ELR (cell line): ENCODE measurements at places on chromosomes 13 and 19.

DNA sequence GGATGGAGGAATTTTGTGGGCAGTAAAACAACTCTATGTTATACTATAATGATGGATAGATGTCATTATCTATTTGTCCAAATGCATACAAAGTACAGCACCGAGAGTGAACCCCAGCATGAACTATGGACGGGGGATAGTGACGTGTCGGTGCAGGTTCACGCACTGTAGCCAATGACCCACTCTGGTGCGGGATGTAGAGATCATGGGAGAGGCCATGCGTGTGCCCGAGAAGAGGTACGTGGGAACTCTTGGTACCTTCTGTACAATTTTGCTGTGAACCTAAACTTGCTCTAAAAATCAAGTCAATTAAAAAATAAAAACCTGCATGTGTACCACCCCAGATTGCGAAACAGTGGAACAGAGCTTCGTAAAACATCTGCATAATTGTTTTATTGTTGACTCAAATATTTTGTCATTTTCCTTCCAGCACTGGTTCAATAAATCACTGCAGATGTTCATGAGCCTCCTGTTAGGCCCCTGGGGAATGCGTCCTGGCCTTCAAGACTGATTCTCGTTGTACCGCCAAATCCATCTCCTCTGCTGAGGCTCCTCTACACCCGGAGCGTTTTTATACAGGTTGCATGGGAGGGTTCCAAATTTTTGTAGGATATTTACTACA lies 30.9 kb downstream of the COL4A1 start:
- no peak for DNase-seq

GRCh38 chr13:42812316-42812715 lies 30.9 kb downstream of the FAM216B start:
- peak; percentile 27 for DNase-seq

DNA sequence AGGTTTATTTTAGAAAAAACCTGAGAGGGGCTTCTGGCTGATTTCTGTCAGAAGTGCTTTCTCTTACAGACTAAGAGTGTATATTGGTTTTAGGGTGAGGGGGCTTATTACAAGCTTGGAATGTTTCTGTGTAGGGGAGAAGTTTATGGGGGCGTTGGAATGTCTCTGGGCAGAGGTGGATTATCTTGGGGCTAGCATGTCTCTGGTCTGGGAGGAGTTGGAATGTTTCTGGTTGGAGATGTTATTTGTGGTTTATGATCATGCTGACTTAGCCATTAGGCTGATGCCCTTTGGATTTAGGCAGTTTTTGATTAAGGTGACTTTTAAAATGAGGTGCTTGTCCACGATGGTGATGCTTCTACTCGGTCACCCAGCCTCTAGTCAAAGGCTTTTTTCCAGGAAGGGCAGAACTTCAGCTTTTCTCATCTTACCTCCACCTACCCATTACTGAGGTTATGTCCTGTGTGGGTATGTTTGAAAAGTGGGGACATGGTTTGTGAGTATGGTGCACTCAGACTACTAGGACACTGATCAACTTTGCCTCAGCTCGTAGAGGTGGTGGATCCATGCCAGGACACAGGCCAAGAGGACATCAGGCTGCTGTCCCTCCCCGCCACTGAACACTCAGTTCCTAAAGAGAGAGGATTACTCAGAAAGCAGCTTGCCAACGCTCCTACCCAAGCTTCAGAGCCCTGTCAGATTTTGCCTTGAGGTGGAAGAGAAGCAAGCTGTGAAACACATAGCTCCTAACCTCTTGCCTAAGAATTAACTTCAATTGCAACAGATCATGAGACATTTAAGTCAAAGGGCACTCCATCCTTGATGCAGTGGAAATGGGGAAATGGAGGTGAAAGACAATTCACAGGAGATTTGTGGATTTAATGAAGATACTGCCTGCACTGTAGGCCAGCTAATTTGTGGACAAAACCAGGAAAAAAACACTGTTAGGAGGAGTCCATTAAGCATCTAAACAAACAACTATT lies 63.6 kb downstream of the ZNF44 start:
- no peak for DNase-seq

DNA sequence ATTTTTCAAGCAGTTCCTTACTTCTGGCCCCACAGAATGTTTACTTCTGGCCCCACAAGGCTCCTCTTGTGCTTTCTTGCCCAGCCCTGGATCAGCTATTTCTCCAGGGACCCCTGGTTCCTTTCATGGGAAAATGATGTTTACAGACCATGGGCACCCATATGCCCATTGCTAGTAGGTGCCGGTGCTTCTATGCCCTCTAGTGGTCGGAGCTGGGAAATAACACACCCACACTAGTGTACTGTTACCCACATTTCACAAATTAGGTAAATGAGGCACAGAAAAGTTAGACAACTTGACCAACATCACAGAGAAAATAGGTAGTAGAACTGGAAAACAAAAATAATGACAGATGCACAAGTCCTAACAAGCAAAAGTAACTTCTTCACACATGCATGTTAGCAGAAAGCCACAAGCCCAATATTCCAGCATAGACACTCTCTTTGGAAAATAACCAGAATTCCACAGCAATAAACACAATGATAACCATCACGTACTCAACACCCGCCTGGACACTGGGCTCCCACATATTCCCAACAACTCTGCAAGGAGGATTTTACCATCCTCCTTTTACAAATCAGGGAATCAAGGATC lies 1.3 kb upstream of the CEACAM6 start:
- DNase-seq = peak; percentile 55

- no peak for DNase-seq
Observed at GRCh38 chr19:2982561-2982960, 5.2 kb downstream of the TLE6 start.

DNA sequence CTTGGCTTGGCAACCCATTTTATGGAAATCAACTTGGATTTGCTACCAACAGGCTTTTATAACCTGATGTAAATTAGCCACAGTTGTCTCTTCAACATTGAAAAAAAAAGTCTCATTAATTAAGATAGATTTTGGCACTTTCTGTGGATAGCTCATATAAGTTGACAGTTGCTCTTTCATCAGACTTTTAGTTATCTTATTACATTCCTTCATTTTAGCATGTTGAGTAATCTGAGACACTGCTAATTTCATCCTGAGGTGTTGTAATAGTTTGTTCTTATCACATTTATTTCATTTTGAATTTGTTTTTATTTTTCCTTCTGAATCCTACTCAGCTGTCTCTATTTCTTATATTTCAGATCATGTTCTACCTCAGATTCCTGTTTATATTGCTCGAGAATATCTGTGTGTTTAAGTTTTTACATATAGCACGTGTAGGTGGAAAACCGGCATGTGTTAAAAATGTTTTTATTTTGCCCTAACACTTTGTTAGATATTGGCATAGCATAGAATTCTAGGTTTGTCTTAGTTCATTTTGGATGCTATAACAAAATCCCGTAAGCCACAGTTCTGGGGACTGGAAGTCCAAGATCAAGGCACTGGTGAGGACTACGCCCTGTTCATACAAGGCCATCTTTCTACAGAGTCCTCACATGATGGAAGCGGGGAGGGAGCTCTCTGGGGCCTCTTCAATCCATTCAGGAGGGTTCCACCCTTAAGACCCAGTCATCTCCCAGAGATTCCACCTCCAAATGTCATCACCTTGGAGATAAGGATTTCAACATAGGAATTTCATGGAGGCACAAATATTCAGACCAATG lies 239.4 kb downstream of the COL4A1 start:
- no peak for DNase-seq

GRCh38 chr19:12668932-12669269 lies 2.3 kb downstream of the WDR83 start:
- peak; percentile 86 for DNase-seq

DNA sequence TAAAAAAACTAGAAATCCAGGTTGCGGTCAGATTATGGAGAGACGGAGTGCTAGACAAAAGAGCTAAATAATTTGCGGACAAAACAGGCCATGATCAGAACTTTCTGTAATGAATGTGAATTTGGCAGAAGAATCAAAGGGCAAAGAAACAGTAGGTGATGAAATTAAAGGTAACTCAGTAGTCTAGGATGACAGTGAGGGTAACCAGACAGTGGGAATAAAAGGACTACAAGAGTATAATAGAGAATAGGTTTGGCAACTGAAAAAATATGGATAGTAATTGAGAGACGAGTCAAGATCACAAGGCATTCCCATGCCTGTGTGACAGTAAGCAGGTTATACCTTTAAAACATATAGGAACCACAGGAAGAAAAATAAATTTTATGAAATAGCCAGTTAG lies 35.9 kb downstream of the CAB39L start:
- DNase-seq = no peak

DNA sequence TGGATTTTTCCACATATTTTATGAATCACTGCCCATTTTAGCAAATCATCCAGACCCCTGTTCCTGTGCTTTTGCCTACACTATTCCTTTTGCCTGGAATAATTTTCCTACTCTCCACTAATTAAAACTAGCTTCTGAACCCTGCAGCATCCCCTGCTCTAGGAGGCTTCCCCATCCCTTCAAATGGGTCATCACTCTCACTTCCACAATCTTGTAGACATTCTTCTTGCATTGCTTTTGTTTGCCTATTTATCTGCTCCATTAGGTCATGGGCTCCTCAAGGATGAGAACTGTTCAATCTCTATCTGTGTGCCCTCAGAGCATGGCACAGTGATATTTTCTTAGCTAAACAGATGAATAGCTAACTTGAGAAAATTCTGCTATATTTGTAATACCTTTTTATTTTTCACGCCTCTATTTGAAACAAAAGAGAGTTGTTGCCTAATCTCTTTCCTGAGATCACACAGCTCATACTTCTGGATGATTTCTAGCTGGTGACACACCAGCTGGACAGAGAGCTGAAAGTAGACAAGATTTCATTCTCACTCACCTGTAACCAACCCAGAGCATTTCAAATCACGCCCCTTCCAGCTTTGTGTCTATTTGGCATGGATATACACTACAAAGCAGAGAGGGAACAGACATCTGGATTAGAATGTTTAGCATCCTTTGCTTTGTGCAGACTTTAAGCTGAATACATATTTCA lies 466.0 kb downstream of the FOXO1 start:
- DNase-seq = no peak

GRCh38 chr13:83281654-83282053 lies 600.6 kb downstream of the SLITRK1 start:
- no peak for DNase-seq

DNA sequence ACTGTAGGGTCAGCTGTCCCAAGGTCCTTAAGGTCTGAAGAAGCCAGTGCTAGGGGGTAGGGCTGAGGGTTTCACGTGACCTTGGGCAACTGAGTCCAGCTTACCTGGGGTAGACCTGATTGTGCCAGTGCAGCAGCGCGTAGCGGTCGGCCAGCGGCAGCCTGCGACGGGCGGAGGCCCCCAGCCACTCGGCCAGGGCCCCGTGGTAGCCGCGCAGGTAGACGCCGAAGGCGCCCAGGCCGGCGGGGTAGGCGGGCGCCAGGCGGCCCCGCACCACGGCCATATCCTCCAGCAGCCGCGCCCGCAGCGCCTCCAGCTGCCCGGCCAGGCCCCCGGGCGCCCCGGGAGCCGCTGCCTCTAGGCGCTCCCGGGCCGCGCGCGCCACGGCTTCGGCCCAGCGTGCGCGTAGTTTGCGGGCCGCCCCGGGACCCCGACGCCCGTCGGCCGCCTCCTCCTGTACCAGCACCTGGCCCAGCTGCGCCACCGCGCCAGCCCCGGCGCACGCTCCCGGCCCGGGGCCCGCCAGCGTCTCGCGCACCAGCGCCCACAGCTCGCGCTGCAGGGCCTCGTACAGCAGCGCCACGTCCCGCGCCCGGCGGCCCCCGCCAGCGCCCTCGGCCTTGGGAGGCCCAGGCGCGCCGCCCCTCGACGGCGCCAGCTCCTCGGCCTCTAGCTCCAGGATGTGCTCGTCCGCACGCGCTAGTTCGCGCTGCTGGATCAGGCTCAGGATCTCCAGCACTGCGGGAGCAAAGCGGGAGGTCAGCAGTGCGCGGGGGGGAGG lies 10.9 kb downstream of the EXOC3L2 start:
- DNase-seq = no peak

GRCh38 chr13:91031508-91031907 lies 316.0 kb upstream of the MIR17HG start:
- peak; percentile 15 for DNase-seq

GRCh38 chr13:105642511-105642958 lies 892.9 kb downstream of the EFNB2 start:
- peak; percentile 30 for DNase-seq

DNA sequence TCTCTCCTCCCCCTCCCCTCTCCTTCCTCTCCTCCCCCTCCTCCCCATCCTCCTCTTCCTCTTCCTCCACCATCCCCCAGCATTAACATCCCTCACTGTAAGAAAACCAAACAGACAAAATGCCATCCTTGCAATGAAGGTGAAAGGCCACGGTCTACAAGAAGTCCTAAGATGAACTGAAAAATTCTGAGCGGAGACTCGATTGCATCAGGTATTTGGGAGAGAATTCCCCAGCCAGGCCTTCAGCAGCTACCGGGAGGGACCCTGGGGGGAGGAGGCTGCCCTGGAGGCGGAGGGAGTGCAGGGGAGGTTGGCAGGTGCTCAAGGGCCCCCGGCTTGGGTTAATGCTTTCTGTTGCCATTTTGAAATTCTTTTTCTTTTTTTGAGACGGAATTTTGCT lies 10.1 kb upstream of the TIMM44 start:
- no peak for DNase-seq

DNA sequence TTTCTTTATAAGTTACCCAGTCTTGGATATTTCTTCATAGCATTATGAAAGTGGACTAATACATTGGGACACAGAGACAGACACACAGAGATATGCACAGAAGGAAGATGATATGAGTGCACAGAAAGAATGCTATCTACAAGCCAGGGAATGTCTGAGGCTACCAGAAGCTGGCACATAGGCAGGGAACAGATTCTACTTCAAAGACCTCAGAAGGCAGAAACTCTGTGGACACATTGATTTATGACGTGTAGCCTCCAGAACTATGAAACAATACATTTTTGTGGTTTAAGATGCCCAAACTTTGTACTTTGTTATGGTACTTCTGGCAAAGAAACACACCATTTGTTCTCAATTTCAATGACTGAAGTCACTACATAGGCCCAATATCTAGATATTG lies 556.7 kb downstream of the PCDH9 start:
- DNase-seq = peak; percentile 58
